ENCODE measurements at places on chromosomes 5 and 9.
A peak's percentile ranks its signal among the peaks of the same experiment; 100 is the strongest.

DNA sequence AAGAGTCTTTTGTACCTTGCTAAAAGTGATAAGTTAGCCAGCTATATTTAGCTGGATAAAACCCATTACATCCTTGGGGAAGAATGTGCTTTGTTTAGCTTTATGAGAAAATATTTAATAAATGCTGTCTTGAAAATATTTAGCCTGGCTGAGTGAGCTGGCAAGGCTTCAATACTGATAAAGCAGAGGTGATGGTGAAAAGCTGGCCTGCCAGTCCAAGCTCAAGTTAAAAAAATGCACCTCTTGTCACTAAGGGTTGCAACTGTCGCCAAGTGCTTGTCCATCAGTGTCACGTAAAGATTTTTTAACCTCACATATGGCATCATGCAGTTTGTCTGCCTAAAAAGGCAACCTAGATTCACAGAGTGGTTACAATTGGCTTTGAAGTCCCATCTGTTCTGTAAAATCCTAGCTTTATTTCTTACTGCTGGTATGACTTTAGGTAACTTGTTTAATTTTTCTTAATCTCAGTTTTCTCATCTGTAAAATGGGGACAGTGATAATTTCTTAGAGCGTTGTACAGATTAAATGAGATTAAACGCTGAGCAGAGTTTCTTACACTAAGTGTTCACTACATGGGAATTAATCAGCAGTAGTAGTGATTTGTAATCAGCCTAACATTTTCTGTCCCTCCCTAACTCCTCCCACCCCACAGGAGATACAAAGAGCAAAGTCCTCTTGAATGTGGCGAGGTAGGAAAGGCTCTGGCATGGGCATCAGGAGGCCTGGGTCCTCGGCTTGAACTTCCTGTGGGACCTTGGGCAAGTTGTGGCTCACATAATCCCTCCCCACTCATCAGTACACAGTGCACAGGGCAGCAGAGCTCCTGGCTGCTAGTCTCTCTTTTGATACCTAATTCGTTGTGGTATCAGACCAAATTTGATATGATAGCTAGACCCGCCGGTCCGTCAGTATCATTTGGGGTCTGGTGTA lies 48.7 kb downstream of the PIK3R1 start:
- DNase-seq: no peak

- no peak for DNase-seq
Measured at GRCh38 chr5:40547994-40548575, 131.6 kb upstream of the PTGER4 start.

DNA sequence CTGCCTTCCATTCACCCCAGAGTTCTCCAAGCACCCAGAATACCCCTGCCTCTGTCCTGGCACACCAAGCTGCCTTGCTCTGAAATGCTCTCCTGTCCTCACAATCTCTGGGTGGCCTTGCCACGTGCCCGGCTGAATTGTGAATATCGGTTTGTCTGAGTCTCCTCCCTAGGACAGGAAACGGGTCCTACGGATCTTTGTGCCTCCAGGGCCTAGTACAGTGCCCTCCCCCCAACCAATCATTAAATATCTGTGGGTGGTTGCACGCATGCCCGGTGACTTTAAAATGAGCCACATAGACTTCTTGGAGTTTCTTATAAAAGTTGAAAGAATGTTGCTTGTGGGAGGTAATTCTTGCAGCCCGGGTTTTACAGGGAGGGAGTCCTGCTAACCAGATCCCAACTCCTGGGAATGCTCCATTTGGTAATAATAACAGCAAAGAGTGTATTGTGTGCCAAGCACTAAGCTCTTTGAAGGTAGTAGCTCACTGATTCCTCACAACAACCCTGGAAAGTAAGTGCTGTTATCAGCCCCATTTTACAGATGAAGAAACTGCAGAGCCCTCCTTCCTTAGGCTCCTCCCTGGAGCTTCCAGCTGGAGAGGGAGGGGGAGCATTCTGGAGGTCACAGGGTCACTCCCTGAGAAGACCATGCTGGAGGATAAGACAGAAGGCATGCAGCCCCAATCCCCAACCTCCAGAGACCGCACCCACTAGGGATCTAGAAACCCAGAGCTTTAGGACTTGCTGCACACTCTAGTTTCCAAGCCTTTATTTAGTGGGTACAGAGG lies 23.4 kb downstream of the URM1 start:
- no peak for DNase-seq

DNA sequence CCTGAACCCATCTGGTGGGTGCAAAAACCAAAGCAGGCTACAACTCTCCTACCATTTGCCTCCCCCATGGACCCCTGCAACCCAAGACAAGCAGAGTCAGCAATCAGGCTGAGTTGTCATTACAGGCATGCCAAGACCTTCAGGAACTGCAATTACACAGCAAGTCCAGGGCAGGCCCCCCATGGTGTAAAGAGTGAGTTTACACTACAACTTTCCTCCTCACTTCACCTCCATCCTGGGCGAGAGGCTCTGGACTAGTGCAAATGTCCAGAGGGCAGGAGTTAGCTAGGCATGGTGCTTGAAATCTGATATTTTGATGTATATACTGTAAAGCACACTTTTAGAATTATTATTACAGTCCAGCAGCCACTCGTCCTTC lies 7.0 kb upstream of the P4HA2 start:
- no peak for DNase-seq

DNA sequence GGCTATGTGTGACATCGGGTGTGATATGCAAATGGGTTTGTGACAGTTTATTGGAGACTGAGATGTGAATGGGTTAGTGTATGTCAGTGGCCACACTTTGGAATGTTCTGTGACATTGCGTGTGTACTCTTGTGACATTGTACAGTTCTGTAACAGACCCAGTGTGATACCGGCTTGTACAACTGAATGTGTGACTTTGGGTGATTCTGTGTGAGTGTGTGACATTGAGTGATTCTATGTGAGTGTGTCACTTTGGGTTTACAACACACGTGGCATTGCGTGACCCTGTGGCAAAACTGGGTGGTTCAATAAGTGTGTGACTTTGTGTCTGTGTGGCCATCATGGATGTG lies 38.2 kb downstream of the CXXC5 start:
- DNase-seq: no peak

DNA sequence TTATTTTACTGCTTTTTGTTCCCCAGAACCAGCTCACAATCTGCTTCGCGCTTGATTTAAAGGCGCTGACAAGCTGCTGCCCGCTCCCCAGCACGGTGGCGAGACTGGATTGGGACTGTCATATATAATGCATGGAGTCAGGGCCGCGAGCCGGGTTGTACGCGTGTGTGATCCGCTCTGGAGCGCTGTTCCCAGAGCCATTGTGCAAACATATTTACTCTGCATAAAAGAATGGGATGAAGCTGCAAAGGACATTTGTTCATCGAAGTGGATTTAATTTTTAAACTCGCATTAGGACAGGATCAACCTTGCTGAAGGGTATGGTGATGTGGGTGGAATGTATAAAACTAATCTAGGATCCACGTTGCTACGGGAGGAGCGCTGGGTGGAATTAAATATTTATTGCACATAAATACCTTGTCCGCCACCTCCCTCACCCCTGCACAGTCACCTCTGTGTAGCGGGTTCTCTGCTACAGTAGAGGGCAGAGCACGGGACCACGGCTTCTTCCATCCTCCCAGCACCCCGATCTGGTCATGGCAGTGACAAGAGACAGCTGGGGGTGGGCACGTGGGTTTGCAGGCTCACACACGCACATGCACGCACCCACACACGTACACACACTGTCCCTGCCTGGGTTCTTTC lies 18.1 kb upstream of the FCN1 start:
- no peak for DNase-seq

DNA sequence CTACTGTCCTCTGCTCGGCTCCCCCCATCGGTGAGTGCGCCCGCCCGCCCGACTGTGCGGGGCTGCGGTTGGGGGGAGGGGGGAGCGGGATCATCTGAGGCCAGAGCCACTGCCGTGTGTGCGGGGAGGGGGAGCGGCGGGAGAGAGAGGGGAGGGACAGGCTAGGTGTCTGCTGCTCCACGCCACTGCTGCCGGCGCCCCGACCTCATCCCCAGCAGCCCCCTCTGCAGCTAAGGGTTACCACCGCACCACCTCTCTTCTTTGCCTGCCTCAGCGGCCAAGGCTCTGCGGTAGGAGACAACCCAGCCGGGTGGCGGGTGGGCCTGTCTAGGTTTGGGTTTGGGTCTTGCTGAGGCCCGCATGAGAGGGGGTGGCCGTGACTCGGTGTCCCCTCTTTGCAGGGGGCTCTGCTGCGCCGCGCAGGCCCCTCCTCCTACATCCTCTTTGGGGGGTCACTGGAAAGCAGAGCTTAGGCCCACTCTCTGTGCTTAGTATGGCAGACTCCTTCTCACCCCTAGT lies 670 bp upstream of the PURA start:
- peak; percentile 53 for DNase-seq

- no peak for DNase-seq
Measured at GRCh38 chr5:40437452-40437861, 242.3 kb upstream of the PTGER4 start.

- no peak for DNase-seq
Measured at GRCh38 chr5:77427998-77428397, 64.1 kb downstream of the WDR41 start.

GRCh38 chr5:160075073-160075472 lies 44.2 kb downstream of the PWWP2A start:
- DNase-seq: no peak

DNA sequence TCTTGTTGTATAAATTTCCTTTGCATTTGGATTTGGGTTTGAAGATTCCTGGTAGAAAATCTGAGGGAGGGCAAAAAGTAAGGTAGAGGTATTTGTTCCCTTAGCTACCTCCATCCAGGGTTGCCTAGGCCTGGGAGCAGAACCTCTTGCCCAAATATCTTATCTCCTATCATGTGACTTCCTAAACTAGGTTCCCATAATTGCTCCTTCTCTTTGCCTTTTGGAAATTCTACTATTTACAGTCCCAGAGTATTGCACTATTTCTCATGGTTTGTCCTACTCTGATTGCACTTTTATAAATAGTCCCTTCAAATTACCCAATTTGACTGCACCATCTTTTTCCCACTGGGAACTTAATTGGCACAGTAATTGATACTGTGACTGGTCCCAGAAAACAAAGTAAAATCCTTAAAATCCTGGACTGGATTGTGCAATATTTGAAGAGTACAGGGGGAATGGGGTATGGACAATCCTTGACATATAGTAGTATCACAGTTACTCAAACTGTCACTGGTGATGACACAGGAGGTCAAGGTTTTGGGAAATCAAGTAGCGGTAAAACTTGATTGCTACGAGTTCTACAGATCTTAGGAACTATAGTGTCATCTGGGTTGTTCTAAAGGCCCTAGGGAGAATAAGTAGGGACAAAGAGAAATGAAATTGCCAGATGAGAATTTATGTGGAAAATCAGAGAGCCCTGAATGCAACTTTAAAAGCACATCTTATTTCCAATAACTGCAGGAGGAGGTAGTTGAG lies 31.5 kb upstream of the TMED7 start:
- DNase-seq: no peak

DNA sequence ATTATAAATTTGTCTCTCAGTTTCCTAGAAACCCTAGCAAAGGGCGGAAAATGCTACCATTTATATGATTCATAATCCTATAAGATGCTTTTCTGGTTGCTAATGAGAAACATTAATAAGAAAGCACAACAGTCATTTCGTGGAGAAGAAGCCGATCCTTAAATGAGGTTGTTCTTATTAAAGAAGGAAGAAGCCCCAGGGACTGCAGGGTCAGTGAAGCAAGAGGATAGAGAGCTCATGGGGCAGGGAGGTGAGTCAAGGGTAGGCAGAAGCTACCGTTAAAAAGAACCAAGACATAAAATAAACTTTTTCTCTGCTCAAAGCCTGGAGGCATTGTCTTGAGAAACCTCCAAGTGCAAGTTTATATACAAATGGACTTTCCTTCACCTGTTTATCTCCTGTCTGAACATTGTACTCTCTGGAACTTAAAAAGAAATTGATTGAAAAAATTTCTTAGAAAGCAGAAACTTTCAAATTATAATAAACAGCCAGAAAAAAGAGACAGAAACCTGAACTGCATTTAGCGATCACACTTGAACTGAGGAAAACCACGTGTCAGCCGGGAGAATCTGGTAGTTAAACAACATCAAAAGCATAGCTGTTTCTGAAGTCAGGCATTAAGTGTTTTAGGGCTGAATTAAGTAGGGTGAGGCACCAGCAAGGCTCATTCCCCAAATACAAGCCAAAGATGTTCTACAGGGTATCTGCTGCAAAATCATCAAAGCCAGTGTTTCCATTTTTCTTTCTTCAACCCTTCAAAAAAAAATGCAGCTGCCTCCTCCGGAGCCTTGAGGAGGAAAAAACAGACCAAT lies 21.9 kb downstream of the HTR4 start:
- no peak for DNase-seq

DNA sequence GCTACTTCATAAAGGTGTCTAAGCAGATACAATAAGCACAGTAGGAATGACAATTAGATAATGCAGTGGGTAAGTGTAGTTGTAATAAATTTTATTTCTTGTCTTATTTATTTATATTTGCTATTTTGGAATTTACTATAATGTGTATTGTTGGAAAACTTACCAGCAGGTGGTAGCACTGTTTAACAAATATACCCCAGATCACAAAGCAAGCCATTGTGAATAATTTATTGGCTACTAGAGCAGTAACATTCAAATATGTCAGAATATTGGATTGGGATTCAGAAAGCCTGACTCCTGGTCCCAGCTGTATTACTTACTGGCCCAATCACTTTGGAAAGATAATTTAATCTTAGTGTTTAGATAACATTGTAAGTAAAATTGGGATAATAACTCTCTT lies 78.0 kb downstream of the ISOC1 start:
- peak; percentile 16 for DNase-seq

DNA sequence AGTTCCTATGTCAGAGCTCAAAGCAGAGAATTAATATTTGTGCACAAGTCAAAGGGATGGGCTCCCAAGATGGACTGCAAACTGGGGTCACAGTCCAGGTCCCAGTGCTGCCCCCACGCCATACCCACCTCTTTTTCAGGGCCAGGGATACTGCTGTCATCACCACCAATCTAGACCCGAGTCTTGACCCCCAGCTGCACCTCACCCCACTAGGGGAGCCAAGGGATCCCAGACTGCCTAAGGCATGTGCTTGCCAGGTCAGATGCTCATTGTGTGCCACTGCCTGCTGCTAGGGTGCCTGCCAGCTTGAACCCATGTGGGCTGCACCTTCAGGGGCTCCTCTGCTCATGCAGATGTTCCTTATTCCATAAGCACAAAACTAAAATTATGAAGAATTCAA lies 215.6 kb upstream of the NREP start:
- no peak for DNase-seq

All from NAMALWA (cell line).